ENCODE measurements at places on chromosomes 7 and 10.

DNA sequence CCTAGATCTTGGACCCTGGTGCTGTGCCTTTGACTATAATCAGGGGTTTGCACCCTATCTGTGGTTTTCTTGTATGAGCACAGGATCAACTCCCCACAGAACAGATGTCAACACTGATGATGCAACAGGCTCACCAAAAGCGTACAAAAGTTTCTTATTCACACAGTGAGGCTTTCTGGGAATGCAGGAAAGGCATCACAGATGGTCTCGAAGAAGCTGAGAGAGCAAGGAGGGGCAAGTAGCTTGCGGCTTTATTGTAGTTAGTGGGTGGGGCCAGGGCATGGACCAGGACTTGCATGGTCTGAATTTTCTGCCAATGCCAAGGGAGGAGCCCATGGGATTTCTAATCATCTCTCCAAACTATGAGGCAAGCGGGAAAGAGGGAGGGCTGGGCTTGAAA is 46.2 kb downstream of the SEC61G start:
- no peak for DNase-seq

GRCh38 chr10:50291261-50291850 is 40.0 kb upstream of the ASAH2 start:
- DNase-seq: no peak

DNA sequence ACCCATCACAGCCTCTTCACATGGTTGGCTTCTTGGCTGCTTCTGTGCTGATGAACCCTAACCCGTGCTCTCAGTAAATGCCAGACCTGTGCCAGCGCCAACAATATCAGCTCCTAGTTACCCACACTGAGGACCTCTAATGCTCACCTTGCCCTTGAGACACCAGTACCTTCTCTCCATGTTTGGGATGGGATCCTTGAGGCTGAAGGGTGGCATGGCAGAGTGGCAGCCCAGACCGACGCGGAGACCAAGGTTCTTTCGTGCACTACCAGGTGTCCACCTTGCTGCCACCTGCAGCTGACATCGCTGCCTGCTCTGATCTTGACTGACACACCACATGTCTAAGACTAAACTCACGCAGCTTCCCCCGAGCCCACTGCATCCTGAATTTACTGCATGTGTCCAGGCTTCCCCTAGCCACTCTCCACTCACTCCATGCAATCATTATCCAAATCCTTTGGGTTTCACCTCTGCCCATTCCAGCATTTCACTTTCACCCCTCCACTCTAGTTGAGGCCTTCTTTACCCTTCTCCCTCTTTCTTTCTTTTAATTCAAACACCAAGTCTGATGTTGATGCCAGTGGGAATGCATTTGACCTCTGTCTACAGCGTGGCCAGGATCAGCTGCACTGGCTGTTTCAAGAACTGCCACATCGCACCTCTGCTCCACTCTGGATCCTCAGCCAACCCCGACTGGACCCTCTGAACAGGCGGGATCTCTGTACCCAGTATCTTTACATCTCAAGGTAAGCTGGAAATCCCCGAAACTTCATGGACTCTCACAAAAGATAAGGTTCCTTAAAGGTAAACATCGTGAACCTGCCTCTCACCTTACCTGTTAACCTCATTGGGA is 294.9 kb downstream of the GLRX3 start:
- DNase-seq: no peak

GRCh38 chr10:65291286-65291685 is 1634.5 kb upstream of the LRRTM3 start:
- DNase-seq: no peak

GRCh38 chr7:7829667-7830066 is 111.3 kb upstream of the RPA3 start:
- no peak for DNase-seq

DNA sequence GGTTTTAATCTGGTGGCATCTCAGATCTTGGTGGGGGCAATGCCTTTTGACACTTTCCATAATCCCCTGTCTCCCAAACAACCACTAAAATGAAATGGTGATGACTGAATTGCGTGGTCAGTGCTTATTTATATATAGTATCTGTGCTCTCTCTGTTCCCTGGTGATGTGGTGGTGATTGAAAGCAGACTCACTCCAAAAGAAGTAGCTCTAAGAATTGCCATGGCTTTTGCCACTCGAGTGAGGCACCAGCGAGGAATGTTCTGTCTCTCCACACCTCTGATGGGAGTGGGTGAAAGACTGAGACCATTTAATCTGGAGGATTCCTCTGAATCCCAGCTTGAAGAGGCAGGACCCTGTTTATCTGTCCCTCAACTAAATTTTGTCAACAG is 2.8 kb downstream of the DUSP5 start:
- DNase-seq: no peak

- DNase-seq: no peak
Measured at GRCh38 chr7:2218444-2218785, 14.3 kb downstream of the MAD1L1 start.

- no peak for DNase-seq
Measured at GRCh38 chr10:97349752-97350513, 15.4 kb upstream of the FRAT2 start.

DNA sequence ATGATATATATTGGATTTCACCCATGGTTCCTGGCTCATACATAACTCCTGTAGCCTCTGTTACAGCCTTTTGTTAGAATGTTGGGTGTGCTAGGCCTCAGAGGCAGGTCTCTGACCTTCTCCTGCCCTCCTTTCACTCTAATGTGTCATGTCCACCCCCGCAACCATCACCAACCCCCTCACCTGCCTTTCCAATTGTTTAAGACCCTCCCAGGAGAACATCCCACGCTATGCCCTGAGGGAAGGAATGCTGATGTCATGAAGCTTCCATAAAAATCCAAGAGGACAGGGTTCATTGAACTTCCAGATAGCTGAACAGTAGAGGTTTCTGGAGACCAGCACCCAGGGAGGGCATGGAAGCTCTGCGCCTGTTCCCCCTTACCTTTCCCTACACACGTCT is 30.8 kb upstream of the C10orf67 start:
- no peak for DNase-seq

- no peak for DNase-seq
Measured at GRCh38 chr7:156554488-156554887, 86.1 kb upstream of the RNF32 start.

GRCh38 chr10:95278061-95278988 is 12.5 kb downstream of the PDLIM1 start:
- no peak for DNase-seq

DNA sequence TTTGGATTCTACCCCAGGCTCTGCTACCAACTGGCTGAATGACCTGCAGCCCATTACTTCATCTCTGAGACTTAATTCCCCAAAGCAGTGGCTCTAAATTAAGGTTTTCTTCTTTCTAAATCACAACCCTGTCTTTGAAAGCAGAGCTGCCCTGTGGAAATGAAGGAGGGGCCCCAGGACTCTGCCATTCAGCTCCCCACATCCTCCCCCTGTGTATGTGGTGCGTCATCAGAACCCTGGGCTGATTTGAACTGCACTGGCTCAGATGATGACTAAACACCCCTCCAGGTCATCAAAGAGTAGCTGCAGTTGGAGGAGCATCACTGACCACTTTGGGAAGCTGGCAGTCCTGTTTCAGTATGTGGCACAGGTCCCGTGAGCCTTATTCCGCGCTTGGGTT is 46.6 kb downstream of the BPGM start:
- DNase-seq: no peak

- DNase-seq: no peak
Measured at GRCh38 chr10:56547163-56547562, 186.1 kb upstream of the ZWINT start.

DNA sequence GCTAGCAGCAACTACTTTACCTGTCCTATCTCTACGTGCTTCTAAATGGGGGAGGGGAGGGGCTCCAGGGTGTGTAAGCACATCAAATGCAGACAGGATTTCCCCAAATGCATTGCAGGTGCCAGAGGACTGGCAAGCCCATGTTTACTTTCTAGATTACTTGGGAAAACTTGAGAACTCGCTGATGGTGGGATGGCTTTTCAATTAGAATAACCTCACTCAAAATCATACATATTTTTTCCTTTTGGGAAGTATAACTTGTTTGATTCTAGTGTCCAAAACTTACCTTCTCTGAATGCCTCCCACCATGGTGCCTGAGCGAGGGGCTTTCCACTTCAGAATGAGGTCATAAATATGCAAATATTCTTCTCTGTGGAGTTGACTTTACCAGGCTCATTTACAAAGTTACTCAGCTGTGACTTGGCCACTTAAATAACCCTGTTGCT is 191.3 kb upstream of the RHOBTB1 start:
- DNase-seq: no peak

- no peak for DNase-seq
Measured at GRCh38 chr10:69911613-69912528, 110.2 kb downstream of the COL13A1 start.

DNA sequence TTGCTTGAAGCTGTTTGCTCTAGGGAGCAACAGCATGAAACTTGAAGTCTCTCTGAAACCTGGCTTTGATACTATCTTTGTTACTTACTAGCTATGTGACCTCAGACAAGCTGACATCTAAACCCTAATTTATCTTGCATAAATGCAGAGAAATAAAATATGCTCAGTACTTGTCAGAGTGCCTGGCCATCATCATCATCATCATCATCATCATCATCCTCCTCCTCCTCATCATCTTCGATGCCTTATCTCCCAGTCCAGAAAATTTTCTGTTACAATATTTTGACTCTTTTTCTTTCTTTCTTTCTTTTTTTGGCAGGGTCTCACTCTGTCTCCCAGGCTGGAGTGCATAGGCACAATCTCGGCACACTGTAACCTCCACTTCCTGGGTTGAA is 34.8 kb upstream of the TAX1BP1 start:
- no peak for DNase-seq

DNA sequence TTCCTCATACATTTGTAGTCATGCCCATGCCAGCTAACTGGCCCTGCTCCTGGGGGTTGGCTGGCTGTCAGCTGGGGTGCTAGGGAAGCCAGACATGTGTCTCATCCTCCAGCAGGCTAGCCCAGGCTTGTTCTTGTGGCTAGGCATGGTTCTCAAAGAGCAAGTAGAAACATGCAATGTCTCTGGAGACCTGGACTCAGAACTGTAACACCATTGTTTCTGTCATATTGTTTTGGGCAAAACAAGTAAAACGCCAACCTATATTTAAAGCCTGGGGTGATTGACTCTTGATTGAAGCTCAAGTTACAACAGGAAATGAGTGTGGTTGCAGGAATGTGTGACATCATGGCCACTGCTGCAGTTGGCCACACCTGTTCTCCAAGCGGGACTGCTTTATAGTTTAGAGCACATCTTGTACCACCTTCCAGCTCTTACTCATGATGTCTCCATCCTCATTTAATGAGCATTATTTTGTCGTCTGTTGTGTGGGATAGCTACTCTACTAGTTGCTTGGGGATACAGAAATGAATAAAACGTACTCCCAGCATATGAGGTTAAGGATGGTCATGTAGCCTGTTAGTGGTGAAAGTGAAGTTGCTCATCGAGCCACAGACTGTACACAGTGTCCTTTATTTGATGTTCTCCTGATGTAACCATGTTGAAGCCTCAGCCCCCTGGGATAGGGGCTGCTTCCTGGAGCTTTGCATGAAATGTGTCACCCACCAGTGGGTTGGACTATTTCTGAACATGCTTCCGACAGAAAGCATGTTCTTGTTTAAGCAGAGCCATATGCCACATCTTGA is 168.4 kb downstream of the SORCS3 start:
- no peak for DNase-seq

DNA sequence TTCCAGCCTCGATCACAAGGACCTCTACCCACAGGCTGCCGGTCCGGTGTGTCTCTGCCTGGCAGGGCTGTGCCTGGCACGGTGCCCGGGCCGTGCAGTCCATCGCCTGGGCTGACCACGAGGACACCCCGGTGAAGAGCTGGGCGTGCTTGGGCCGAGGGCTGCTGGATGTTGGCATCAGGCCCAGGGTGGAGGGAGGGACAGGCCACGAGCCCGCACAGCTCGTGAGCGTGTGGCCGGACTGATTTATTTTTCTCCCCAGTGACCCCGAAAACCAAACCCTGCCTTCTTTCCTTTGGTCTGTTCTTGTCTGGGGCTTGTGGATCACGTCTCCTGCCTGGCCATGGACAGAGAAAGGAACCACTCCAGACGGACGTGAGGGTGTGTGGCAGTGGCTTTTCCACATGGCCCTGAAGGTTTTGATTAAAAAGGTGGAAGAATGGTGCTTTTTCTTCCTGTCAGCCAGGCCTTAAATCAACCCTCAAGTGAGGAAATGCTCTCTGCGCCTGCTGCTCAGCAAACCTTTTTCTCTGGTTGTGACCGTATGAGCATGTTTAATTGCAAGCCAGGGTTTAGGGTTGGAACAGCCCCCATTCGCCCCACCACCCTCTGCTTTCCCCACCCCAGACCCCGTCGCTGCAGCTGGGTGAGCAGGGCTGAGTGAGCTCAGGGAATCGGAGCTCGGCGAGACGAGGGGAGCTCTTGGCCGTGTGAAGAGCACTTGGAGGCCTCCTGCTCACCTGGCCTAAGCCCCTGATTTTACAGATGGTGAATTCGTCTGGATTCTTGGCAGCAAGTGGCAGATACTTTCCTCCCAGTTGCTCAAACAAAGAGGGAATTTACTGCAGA is 130.1 kb downstream of the RGS10 start:
- no peak for DNase-seq

- no peak for DNase-seq
Measured at GRCh38 chr10:120458432-120458831, 1.4 kb downstream of the PLPP4 start.

- peak; percentile 15 for DNase-seq
Measured at GRCh38 chr7:151351967-151352366, 10.4 kb downstream of the NUB1 start.

DNA sequence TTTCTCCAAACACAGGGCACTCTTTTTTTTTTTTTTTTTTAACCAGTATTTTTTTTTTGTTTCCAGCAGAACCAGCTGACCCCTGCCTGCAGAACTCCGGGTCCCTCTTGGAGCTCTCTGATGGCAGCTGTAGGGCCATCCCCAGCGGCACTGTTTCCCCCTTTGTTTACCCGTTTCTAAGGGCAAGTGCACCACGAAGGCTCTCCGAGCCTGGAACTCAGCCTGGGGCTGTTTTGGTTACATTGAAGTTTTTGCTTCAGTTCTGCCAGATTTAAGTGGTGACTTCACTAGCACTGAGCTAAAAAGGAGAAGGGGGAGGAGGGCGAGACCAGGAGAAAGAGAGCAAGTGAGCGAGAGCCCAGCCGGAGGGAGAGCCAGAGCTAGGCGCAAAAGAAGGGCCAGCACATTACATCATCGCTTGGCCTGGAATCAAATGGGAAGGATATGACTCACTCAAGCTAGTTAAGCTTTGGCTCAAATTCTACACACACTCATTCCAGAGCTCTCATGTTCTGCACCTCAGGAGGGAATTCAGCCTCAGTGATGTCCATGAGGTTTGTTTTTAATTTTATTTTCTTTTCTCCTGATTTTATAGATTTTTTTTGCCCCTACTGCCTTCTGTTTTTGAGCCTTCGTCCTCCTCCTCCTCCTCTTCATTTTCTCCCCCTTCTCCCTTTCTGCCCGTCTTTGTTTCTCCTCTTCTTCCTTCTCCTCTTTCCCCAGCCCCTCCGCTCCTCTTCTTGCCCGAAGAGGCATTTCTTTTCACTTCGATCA is 272.3 kb downstream of the TRIL start:
- no peak for DNase-seq
